ENCODE measurements at places on chromosomes 1 and 21.

GRCh38 chr1:231643071-231643934 is 16.7 kb downstream of the DISC1 start:
- DNase-seq = no peak

DNA sequence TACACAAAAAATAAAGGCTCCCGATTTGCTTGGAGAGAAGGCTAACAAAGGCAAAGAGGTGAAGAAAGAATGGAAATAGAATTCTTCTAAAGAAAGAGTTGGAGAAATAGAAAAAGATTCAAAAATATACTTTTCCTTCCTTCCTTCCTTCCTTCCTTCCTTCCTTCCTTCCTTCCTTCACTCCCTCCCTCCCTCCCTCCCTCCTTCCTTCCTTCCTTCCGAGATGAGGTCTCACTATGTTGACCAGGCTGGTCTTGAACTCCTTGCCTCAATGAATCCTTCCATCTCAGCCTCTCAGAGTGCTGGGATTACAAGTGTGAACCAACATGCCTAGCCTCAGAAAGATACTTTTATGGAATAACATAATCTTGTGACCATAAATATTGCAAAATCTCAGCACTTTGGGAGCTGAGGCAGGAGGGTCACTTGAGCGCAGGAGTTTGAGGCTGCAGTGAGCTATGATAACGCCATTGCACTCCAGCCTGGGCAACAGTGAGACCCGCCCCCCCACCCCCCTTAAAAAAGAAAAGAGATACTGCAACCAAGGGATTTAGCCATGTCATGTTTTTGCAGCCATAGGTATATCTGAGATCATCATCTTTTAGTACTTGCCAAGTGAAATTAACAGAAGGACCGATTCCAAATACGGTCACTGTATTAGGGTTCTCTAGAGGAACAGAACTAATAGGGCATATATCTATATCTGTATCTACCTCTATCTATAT is 1.0 kb upstream of the HJV start:
- DNase-seq = no peak

GRCh38 chr21:33169359-33169758 is 60.4 kb upstream of the IFNAR2 start:
- no peak for DNase-seq

DNA sequence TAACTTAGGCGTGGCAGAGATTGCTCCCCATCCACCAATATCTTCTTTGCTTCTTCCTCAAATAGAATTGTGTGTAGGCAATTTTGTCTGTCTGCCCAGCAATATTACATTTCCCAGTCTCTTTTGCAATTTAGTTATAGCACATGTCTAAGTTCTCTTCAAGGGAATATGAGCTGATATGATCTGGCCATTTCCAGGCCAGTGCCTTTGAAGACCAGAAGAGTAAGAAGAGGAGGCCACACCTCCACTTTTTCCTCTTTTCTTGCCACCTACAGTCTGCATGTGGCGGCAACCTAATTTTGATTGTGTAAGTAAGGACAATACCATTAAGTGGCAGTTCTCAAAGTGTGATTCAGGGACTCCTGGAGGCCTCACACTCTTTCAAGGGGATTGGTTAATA is 6.3 kb upstream of the RSBN1 start:
- DNase-seq = no peak

DNA sequence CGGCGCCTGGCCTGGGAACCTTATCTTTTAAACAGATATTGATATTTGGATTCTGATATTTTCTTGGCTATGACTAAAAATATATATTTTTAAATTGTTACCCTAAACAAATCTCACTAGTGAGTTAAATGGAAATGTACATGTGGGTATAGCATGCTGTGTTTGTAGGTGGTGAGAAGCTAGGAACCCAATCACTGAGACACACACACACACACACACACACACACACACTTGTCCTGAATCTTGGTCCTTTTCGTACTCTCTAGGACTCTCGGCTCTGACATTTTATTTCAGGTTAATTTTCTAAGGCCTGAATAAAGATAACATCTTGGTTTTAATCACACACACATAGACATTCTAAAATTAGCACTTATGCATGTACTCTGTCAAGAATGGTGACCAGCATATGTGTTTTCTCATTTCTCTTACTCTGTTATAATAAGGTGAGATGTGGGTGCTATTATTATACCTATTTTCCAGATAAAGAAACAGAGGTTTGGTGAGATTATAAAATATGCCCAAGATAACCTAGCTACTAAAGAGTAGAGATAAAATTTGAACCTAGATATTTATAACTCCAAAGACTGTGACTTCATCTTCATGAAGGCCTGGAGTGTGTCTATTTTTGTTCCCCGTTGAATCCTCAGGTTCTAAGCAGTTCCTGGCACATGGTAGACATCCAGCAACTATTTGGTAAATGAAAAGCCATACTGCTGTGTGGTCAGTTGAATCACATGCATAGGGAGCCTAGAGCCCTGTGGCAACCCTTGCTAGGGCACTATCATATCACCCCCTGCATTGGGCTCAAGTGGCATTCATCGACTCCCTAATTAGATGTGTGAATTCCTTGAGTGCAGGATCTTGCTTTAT is 85.0 kb upstream of the RAB3GAP2 start:
- no peak for DNase-seq

GRCh38 chr1:101448018-101448417 is 211.2 kb downstream of the S1PR1 start:
- DNase-seq = no peak

DNA sequence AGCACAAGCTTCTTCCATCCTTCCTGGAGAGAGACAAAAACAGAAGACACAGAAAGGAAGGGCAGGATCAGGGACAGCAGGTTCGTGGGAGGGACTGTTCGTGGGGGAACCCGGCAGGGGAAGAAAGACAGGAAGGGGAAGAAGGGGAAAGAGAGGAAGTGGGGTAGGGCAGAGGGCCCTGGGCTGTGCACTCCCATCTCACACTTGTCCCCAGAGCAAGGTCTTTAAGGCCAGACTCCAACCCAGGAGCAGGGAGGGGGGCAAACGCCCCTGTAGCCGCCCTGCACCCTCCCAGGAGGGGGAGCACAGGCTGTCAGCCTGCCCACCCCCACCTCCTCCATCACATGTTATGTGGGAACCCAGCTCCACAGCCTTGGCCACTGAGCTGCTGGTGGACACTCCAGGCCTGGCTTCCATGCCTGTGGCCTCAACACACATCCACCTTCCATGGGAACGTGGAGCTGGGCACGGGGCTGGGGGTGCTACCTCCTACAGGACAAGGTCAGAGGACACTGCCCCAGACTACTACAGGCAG is 9.3 kb downstream of the SLC19A1 start:
- no peak for DNase-seq

All from Caco-2 (cell line).